ENCODE measurements at places on chromosomes 12 and 14.

GRCh38 chr14:96252323-96252998, 3.5 kb upstream of the BDKRB1 start:
- DNase-seq: peak; percentile 54

GRCh38 chr14:61331992-61332657, 10.7 kb downstream of the PRKCH start:
- no peak for DNase-seq

DNA sequence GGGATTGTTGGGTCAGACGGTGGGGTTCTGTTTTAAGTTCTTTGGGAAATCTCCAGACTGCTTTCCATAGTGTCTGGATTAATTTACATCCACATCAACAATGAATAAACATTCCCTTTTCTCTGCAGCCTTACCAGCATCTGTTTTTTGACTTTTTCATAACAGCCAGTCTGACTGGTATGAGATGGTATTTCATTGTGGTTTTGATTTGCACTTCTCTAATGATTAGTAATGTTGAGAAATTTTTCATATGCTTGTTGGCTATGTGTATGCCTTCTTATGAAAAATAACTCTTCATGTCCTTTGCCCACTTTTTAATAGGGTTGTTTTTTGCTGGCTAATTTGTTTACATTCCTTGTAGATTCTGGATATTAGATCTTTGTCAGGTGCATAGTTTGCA, 140.8 kb upstream of the CNTN1 start:
- DNase-seq: no peak

GRCh38 chr12:118237052-118237665, 101.2 kb downstream of the PEBP1 start:
- no peak for DNase-seq

GRCh38 chr12:49543914-49544815, 5.3 kb downstream of the KCNH3 start:
- no peak for DNase-seq

DNA sequence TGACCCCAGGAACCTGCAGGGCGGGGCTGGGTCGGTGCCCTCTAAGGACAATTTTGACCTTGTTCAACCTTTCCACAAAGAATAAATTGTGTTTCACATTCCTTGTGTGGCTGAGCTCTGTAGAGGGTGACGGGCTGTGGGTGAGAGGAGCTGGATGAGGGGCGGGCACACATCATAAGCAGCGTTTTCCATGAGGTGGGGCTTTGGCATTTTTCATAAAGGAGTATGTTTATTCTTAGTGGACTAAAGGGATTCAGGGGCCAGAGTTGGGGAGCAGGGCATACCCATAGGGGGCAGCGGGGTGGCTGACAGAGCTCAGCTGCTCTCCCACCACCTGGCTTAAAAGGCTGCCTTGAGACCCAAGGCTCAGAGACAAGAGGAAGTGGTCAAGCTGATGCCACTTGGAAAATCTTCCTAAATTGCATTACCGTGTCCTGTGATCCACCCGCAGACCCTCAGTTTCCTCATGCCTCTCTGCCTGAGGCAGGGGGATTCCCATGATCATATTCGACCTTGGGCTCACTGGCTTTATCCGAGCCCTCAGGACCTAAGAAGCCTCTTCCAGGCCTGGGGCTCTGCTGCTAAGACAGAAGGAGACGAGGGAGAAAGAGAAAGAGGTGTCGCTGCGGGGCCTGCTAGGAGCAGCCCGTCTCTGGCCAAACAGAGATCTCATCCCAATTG, 11.4 kb downstream of the MMP14 start:
- DNase-seq: no peak

Data from K562 (cell line).